ENCODE measurements at places on chromosomes 1 and 21.

- no peak for DNase-seq
These were observed 181.8 kb upstream of the EDN2 start for GRCh38 chr1:41665962-41666917.

DNA sequence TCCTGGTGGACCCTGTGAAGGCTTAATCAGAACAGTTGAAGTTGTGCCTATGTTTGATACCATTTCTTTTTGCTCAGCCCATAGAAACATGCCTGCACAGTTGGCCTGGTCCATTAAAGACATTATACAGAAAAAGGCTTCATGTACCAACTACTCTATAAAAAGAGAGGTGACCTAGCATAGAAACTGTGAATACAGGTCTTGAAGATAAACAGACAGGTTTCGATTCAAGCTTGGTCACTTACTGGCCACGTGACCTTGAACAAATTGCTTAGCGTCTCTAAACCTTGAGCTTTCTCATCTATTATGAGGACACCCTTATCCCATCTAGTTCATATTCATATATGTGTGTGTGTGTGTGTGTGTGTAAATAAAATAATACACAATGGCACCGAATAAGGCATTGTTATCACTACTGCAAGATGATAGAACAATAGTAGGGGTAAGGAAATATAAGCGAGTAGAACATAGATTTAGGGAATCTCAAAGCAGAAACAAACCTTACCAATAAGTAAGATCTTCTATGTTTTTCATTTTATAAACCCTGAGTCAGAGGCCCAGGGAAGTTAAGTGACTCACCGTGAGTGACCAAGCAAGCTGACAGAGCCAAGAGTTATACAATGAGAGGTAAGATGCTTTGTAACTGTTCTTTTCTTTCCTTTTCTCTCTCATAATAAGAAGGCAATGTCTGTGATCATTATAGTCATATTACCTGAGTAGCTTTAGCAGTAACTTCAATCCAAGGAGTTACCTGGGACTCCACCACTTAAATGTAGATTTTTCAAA, 476.8 kb upstream of the DEPDC1 start:
- DNase-seq = peak; percentile 75

DNA sequence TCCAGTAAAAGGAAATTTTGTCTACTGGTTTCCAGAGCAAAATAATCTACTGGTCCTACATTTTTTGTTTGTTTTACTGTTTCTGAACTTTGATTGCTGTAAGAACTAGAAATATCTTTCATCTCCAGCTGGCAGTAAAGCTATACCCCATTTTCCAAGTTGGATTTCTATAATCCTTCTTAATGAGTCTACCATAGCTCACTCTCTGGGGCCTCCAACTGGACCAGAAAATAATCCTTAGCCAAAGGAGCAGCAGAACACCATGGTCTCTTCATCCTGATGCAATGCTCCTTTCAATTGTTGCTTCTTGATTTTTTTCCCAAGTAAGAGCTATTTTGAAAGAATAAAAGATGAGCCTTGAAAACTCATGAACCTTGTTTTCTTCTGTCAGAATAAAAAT, 110.0 kb upstream of the COL11A1 start:
- no peak for DNase-seq

DNA sequence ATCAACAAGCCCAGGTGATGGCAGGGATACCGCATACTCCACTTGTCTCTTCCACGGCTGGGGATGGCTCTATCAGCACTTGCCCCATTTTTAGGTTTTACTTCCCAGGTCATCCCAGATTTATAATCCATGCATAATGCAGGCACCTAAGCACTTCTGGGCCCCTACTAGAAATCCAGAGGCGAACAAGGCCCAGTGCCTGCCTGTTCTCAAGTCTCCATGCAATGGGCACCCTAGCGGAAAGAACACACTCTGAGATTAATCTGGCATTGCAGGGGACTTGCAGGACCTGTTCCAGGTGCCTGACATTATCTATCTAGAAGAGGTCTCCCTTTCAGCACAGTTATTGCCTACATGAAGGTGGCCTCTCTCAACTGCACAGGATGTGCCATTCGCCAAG, 39.8 kb downstream of the HIVEP3 start:
- no peak for DNase-seq

DNA sequence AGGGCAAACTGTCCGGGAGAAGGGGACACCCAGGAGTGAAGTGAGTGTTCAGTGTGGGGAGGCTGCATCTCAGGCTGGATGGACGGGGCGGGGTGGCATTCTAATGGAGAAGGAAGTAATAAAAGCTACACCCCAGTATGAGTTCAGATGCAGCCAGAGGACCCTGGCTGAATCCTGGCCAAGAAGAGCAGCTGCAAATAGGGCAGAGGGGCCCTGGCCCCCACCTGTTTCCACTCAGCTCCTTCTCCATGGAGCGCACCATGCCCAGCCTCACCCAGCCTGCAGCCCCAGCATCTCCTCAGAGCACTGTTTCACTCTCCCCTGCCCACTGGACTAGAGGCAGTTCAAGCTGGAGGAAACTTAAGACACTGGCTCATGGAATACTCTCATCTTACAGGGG, 46.4 kb downstream of the KCND3 start:
- no peak for DNase-seq

DNA sequence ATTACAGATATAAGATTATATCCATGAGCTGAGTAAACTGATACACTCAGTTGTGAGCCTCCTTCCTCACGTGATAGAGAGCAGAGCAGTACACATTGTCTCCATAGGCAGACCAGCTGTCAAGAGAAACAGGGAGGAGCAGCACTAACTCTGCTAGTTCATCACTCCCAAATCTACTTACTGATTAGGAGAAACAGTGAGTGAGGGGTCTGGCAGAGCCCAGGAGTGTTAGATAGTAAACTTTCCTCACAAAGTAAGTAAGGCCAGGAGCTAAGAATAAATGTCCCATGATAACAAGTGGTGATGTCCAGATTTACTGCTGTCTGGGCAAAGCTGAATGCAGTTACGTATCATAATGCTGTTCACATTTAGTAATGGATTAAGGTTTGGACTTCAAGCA, 168.6 kb upstream of the KCNK2 start:
- no peak for DNase-seq

DNA sequence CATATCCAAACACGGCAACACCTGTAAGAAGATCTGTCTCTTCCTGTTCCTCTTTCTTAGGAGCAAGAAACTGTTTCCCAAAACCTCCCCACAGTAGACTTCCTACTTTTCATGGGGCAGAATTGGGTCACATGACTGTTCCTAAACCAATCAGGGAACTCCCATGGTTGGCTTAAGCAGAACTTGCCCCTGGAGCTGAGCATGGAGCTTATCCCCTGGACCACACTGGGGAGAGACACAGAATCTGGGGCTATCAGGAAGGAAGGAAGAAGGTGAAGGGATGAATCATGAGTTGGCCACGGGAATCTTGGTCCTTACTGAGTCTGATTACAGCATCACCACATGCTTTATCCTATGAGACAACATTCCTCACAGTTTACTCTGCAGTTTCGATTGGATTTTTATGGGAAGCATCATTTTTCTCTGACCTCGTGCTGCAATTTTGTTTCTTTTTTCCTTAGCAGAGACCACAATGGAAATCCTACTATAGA, 81.8 kb downstream of the CDC7 start:
- peak; percentile 91 for DNase-seq

DNA sequence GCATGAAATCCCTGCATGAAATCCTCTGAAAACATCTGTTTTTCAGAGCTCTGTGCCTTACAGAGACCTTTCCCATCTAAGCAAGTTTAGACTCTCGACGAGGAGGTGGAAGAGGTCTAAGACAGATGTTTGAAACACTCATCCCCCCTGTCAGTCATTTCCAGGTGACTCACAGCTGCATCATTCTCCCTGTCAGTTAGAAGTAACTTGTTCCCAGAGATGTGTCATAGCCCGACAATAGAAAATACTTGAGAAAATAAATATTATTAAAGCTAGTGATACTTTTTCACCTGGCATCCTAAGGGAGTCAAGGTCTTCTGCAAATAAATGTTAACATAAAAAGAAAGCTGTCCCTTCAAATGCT, 41.6 kb upstream of the SEC16B start:
- DNase-seq = peak; percentile 86

DNA sequence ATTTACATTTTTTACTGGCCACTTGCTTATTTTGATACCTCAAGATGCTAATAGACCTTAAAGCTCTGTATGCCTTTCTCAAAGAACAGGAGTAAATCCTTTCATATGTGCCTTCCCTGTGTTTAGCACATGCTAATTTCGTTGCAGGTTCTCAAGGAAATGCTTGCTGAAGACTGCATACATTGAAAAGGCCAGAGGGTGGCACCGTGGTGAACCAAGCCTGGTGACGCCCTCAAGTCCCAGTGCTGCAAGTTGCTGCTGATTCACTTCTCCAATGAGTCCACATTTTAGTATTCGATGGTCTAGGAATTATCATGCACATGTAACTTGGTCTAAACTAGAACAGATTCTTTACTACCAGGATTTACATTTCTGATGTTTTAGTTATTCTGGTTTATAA, 94.1 kb downstream of the CLDN17 start:
- peak; percentile 43 for DNase-seq

GRCh38 chr1:28887419-28887834, 26.9 kb upstream of the EPB41 start:
- DNase-seq = no peak

DNA sequence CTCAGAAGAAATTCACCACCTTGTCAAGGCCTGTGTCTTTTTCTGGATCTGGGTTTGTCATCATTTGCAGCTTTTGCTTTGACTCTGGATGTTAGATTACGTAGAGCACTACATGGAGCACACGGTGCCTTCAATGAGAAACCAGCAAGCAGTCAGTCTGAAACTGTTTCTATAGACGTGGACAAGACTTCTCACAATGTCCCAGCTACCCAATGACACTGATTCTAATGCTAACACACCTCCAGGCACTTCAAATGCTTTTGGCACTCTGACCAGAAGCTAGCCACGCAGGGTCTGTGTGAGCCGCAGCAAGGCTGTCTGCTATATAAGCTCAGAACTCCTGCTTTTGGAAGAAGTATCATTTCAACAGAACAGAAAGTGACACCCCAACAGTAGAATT, 38.2 kb downstream of the ITPKB start:
- no peak for DNase-seq

- no peak for DNase-seq
These were observed 98.2 kb downstream of the DMRTB1 start for GRCh38 chr1:53557369-53557768.

DNA sequence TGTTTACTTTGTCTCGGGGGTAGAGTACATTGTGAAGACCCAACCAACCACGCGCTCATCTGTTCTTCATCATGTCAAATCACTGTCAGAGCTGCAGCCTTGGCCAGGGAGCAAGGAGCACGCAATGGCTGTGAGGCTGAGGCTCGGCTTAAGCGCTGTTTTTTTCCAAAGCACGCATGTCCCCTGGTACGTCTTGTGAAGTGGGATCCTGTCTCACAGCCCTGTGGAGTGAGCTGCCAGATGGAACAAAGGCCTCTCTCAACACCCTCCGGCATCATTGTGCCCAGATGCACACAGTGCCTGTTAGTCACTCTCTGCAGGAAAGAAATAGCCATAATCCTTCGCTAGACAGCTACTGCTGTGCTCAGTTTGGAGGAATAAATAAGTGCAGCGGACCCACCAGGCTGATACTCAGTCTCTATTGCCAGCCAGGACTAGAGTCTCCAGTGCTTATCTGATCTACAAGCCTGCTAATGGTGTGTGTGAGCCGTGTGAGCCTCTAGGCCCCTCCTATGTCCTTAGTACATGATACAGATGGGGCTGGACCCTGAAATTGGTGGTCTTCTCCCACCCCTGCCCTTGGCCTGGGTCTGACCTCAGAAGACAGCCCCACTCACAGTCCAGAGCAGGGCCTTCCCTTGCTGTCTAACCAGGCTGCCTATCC, 91.3 kb upstream of the COA6 start:
- no peak for DNase-seq

DNA sequence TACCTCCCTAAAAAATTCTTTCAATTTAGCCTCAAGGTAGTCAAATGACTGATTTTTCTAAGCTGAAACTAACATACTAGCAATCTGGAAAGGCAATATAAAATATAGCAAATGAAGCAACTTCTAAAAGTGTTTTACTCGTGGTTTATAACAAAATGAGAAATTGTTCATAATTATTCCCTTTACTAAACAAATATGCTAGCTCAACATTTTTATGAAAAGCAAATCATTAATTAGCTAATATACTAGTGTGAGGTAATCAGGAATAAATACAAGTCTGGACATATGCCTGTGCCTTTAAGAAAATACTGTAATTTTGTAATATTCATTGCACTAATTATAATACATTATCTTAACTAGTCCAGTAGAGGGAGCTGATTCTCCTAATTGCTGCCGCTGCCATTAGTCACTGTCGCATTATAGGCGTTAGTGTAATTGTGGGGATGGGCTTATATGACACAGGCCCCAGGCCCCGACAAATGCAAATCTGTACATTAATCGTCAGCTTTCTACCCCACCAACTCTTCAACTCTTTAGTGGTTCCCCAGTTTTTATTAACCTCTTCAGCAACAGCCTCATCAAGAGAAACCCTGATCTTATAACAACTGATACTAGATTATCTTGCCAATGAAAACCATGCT, 160.9 kb downstream of the GABPA start:
- no peak for DNase-seq

GRCh38 chr1:70420320-70420719, 9.3 kb downstream of the CTH start:
- DNase-seq = no peak

DNA sequence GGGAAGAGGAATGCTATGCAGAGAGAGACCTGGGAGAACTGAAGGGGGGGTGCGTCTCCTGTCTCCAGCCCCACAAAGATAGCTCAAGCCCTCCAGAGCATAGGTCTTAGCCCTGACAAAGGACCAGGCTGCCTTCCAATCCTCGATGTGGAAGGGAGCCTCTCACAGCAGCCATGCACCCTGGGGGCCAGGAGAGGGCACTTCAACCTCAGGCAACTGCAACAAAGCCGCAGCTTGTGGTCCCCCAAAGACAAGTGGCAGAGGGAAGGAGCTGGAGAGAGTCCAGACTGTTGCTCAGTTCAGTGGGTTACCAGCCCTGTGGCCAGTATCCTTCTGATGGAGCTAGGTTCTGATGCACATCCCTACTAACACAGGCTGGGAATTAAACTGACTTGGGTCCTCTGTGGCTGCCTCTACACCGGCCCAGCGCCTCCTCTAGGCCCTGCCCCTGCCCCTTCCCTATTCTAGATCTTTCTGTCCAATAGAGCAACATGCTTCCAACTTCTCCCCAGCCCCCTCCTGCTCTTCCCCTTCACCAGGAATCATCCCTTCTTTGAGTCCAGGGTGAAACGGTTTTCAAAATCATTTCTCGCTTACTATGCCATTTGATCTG, 100.7 kb upstream of the SPATA6 start:
- peak; percentile 48 for DNase-seq

- DNase-seq = peak; percentile 87
These were observed 74.1 kb upstream of the JUN start for GRCh38 chr1:58857680-58858673.

Data from renal cortical epithelial cell (primary cell).